WTC11 (cell line): ENCODE measurements at places on chromosomes 3 and 15. TPM values are rescaled to one million over a fixed set of nuclear protein-coding genes. Genes with fewer than 3 reads are reported as not detected.

DNA sequence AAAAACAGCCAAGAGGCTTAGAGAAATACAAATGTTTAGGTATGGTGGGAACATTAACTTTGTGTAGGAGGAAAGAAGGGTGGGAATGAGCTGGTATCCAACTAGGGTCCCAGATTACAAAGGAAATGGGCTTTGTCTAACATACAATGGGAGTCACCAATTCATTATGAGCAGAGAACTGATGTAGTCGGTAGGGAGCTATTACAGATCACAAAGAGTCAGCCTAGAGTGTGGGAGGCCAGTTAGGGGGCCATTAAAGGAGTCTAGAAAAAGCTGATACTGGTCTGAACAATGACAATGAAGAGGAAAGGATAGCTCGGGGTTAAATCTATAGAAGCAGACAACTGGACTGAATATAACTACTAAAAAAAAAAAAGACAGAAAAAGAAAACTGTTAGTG lies 15.5 kb downstream of the ANO10 start:
- DNase-seq, result no peak

DNA sequence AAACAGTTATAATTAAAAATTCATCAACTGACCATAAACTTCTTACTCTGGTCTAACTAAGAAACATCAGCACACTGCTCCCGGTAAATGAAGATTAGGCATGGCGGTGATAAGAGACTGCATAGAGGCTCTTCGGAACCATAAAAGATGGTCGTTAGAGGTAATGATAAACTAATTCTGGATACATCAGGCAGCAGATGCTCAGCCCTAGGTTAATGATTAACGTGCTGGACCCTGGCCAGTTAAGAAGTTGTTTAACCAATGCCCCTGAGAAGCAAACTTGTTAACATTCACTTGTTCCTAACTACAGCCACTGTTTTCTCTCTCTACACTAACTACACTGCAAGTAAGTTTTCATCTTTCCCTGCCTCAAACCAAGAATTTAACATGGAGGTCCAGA lies 111.5 kb downstream of the PDZRN3 start:
- DNase-seq, result no peak

DNA sequence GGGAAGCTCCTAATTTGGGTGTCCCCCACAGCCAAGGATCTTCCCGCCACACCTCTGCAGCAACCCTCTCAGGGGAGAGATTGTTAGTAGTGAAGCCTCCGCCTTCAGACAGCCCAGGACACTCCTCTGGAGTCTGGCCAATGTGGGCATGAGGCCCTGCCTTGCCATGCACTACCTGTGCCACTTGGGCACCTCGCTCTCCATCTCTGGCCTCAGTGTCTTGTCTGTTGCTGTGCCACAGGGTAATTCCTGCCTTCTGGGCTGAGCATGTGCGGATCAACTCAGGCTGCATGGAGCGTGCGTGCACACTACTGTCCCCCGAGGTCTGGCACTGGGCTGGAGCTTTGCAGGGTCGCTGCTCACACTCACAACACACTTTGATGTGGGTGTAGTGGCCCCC lies 7.9 kb upstream of the MESP1 start:
- DNase-seq, result no peak

DNA sequence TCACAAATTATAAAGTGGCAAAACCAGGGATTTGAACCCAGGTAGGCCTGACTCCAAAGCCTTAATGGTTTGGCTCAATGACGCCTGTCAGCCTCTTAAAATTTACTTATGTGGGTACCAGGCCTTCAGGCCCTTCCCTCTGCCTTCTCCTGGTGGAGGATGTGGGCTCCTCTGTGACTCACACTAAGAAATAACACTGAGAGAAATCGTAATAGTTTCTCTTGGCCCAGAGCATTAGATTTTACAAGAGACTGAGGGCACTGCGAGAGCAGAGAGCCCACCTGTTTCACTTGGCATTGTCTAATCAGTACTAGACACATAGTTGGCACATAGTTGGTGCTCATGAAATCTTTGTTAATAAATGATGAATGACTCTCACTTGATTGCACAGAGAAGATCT lies 505.2 kb downstream of the SHQ1 start:
- DNase-seq, result no peak

- no peak for DNase-seq
Observed at GRCh38 chr3:107068980-107069379, 308.3 kb upstream of the CCDC54 start.

Gene FOXL2NB
- total RNA-seq, result 2.2 to 5.1 TPM (median 2.9 TPM) in 3 replicates

Gene TM4SF1
- total RNA-seq, result 0.44 to 0.90 TPM (median 0.48 TPM) in 3 replicates
